ENCODE measurements at places on chromosomes 3 and 15.

- ATAC-seq, result peak; percentile 95
These were observed 23.8 kb upstream of the TM2D3 start for GRCh38 chr15:101675796-101676582.

GRCh38 chr3:175392653-175393052 is 533.5 kb downstream of the NAALADL2 start:
- ATAC-seq, result no peak

GRCh38 chr15:74317820-74318375 is 49.5 kb downstream of the CYP11A1 start:
- ATAC-seq, result peak; percentile 4

- ATAC-seq, result no peak
These were observed 22.6 kb downstream of the LMCD1 start for GRCh38 chr3:8524249-8524648.

DNA sequence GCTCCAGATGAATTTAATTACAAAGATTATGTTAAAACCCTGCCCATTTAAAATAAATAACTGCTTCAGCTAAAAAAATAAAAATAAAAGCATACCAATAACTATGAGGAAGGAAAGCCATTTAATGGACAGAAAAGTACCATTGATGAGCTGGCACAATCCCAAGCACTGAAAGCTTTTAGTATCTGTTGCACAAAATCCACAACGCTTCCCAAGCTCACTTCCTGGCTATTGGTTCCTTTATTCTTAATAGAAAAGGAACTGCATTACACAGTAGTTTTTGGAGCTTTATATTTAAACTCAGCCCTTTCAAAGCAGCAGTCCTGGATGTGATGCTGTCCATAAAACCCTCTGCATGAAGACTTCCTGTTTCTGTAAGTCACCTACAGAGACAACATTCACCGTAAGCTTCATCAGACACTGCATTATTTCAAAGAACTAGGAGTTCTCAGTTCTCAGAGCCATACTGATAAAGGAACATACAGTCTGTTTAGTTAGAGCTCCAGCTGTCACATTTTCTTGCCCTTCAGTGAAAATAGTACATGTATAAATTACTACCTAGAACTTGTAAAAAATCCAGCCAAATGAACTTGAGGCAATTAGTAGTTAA is 81.5 kb downstream of the CSNK1G1 start:
- ATAC-seq, result no peak

- ATAC-seq, result no peak
These were observed 141.2 kb upstream of the SLC7A14 start for GRCh38 chr3:170726976-170727661.

- peak; percentile 2 for ATAC-seq
These were observed 596 bp downstream of the BTD start for GRCh38 chr3:15602146-15602536.

- no peak for ATAC-seq
These were observed 4.9 kb downstream of the NMNAT3 start for GRCh38 chr3:139672884-139673283.

Measured in stimulated activated memory B cell treated with anti-CD40 and anti-IgM and Interleukin-4, amounts not matched to agents 10 μg/mL and 1 μg/mL and 100 μg/mL, for 72 hours (primary cell).